Activated CD8-positive, alpha-beta memory T cell treated with anti-CD3 and anti-CD28 coated beads for 4 hours (primary cell): ENCODE measurements at places on chromosomes 2 and 18.

DNA sequence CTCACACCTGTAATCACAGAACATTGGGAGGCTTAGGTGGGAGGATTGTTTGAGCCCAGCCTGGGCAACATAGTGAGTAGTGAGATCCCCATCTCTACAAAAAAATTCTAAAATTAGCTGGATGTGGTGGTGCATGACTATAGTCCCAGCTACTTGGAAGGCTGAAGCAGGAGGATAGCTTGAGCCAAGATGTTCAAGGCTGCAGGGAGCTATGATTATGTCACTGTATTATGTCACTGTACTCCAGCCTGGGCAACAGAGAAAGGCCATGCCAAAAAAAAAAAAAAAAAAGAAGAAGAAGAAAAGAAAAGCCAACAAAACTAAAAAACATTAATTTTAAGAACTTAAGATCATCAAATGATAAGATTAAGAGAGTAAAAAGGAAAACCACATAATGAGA is 17.4 kb upstream of the NCOA1 start:
- DNase-seq, result no peak

DNA sequence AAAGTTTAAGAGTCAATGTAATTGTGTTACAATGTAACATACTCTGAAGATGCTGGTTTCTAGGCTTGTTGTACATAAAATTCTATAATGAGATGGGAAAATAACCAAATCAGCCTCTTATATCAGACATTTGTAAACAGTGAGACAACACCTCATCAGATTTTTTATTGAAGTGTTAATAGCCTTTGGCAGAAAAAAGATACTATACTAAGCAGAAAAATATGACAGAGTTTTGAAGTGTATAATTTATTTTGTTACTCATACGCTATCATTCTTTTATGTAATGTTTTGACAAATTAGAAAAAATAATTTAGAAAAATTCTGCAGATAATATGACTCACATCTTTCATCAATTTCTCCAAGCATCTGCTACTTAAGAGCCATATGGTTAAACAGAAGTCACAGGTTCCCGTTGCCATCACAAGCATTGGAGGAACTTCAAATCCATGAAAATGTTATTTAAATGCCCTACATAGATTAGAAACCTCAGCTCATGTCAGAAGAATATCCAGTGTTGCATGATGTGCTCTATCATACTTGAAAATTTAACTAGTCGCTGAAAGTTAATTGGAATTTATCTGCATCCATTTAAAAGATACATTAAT is 535.4 kb downstream of the LRP1B start:
- DNase-seq, result no peak

DNA sequence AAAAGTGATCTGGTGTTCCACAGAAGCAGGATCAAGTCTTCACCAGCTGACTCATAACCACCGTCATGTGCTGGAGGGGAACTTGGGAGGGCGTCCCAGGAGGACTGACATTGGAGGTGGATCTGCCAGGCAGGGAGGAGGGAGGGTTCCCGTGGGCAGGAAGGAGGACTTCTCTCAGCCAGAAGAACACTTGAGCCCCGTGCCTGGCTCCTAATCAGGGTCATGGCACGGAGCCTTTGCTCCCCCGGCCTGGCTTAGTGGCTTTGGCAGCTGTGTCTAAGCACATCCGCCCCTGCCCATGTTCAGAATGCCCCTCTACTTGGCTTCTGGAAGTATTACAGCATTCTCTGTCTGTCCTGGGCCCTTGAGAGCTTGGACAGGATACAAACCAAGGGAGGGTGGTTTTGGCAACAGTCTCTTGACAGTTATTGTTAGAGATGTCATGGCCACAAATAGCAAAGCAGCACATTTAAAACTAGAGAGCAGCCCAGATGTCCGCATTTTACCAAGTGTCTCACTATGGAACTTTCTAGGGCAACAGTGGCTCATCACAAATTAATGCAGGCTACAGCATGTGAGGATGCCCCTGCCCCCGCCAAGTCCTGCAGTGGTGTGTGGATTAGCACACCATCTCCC is 11.5 kb downstream of the PPP1R7 start:
- no peak for DNase-seq

GRCh38 chr2:7604456-7604855 is 687.2 kb downstream of the RNF144A start:
- DNase-seq, result no peak

DNA sequence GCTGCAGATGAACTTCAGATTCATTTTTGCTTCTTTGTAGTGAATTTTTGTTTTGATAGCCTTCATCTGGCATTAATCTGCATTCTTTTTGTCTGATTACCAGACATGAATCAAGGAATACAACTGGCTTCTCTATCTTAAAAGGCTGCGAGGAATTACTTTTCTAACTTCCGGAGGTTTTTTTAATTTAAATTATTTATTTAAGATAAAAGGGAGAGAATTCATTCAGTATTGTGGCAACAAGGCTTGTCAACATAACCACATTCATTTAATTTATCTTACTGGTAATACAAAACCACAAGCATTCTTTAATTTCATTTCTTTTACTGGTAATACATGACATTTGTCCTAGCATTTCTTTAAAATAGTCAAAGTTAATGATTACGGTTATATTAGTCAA is 36.0 kb downstream of the CSRNP3 start:
- no peak for DNase-seq
